Upper lobe of left lung (tissue), 6 donors: ENCODE measurements at places on chromosomes 12 and 14. TPM values are rescaled to one million over a fixed set of nuclear protein-coding genes. Genes with fewer than 3 reads are reported as not detected.

DNA sequence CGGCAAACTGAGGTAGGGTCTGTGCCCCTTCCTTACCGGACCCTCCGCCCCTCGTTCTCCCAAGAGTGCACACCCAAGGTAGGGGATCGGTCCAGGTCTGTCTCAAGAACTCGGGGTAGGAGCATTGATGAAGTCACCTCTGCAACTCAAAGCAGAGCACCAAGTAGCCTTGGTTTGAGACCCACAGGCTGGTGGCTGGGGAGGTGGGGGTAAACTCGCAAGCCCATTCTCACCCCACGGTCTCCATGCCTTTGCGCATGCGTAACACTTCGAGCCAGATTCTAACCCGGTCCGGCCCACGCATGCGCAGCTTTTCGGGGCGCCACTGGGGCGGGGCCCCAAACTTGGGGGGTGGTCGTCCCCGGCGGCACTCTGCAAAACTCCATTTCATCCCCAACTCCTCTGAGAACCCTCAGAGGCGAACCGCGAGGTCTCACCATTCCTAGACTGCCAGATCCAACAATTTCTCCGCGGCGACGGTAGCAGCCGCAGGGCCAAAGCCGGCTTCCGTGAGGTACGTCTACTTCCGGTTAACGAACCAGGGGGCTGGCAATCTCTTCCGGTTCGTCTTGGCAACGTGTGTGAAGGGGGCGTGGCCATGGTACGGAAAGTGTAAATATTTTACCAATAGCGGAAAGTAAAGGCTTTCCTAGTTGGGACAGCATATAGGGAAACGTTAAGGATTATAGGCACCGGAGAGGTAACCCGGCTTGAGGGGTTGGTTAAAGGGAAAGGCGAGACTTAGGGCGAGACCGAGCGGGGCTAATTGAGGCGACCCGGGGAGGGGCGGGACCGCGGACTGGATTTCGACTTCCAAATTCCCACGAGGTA, at the start of gene MCRS1:
MCRS1 (minus strand) TSS at position 532 of the 831 bp plus-strand sequence. CDS start 1,411 bp downstream, outside the sequence.
- DNase-seq: peak; percentile 94
- H3K4me3 ChIP-seq: peak within 1 kb of the TSS; percentile 98
- H3K36me3 ChIP-seq: peaks cover 23% of the 10 kb centered on the region
- H3K27me3 ChIP-seq: no peaks in the 10 kb centered on the region
- peaks cover 24% of the 10 kb centered on the region for H3K4me1 ChIP-seq
- H3K27ac ChIP-seq: peak within 1 kb of the TSS; percentile 84

DNA sequence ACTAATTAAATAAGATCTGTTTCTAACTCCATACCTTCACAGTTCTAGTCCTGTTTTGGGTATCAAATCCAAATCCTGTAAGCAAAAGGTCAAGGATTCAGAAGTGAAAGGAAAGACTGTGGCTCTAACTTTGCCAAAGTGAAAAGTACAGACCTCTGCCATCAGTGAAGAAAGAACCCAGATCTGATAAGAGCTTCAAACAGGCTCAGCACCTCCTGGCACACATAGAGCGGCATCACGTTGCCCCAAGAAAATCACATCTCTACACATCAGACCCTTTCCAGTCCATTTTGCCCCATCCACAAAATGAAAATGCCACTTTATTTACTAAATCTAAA, 23.2 kb downstream of the CLIP1 start:
- H3K4me3 ChIP-seq: peak overlapping the region; percentile 15
- DNase-seq: no peak
- H3K4me1 ChIP-seq: peaks cover 14% of the 10 kb centered on the region
- peak overlapping the region; percentile 81 for H3K27ac ChIP-seq
- H3K27me3 ChIP-seq: no peaks in the 10 kb centered on the region

DNA sequence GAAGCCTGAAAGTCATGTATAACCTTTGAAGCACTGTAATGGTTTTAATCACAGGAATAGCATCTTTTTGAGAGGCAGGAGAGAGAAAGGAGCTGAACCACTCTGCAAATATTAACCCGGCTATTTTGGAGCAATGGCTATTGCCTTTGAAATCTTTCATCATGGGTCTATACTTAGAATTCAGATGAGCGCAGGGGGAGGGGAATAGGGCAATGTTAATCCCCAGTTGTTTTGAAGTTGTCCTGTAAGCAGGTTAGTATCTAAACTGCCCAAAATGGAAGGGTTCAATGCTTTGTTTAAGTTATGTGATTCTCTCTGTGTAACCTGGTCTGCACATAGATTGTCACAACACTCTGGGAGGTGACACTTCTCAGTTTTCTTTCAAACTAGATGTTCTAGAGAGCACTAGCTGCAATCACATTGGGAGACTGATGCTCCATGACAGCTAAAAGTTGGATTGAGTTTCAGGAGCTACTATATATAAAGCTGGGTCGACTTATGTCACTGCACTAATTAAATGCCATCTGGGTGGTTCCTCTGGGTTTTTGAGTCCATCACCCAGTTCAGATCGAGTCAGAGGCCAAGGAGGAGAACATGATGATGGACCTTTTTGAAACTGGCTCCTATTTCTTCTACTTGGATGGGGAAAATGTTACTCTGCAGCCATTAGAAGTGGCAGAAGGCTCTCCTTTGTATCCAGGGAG, at the start of gene MYF6:
MYF6 (plus strand) TSS at position 509 of the 704 bp plus-strand sequence; CDS start at position 595, 86 bp downstream.
- no peaks in the 10 kb centered on the region for H3K27me3 ChIP-seq
- no peak within 1 kb of the TSS for H3K27ac ChIP-seq
- no peaks in the 10 kb centered on the region for H3K4me1 ChIP-seq
- H3K36me3 ChIP-seq: no peaks in the 10 kb centered on the region

- H3K4me1 ChIP-seq: no peaks in the 10 kb centered on the region
- H3K36me3 ChIP-seq: no peaks in the 10 kb centered on the region
- no peak overlapping the region for H3K27ac ChIP-seq
Measured at GRCh38 chr14:54129850-54130640, 173.4 kb upstream of the BMP4 start.

DNA sequence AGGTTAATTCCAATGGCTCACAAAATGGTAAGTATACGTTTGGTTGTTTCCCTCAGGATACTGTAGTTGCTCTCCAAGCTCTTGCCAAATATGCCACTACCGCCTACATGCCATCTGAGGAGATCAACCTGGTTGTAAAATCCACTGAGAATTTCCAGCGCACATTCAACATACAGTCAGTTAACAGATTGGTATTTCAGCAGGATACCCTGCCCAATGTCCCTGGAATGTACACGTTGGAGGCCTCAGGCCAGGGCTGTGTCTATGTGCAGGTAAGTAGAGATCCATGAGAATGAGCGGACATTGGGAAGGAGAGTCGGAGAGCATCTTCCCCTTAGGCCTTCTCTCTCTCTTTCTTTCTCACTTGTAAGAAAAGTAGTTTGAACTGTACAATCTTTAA, 45.4 kb downstream of the A2ML1 start:
- H3K4me1 ChIP-seq: no peaks in the 10 kb centered on the region
- no peaks in the 10 kb centered on the region for H3K36me3 ChIP-seq
- no peak for DNase-seq
- H3K27ac ChIP-seq: no peak overlapping the region
- H3K27me3 ChIP-seq: no peaks in the 10 kb centered on the region
- no peak overlapping the region for H3K4me3 ChIP-seq

DNA sequence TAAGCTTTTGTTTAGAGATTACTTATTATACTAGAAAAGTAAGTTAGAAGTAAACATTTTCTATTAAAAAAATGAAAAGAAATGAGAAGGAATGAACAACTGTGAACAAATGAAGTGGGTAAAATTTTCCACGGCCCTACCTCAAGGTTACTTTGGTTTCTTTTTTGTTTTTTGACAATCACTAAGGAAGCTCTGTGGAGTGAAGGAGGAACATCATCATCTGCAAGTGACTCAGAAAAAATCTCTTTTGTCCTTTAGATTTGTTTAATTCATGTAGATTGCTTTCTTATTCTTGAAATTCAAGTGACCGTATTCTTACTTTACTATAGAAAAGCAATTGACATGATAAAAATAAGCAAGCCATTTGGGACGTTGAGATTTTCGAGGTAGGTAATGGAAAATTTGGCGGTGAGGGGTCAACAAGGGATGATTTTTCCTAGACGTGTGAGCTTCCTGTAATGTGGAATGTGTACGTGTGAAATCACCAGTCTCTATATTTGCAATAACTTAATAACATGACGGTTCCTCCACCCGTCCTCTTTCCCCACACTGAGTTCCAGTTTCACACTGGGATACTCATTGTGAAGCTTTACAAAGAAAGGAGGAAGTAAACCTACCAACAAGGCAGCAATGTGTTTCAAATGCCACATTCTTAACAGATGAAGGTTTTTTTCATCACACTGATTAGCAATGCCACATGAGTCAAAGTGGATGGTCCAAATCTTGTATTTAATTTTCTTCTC, 62.3 kb upstream of the EGLN3 start:
- H3K4me1 ChIP-seq: no peaks in the 10 kb centered on the region
- no peaks in the 10 kb centered on the region for H3K27me3 ChIP-seq
- H3K4me3 ChIP-seq: no peak overlapping the region
- H3K27ac ChIP-seq: no peak overlapping the region
- H3K36me3 ChIP-seq: no peaks in the 10 kb centered on the region

DNA sequence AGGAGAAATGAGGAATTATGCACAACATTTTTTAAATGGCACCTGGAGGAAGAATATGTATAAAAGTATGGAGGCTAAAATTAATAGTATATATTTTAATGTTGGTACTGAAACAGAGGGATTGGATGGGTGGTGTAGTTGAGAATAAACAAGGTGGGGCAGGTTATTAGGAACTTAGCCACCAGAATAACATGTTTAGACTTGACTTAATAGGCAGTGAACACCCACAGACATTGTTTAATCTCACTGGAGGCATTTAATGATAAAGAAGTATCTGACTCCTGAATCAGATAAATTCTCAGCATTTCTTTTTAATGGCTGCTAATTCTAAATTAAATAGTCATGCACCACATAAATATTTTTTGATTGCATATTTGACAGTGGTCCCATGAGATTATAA, 139.7 kb downstream of the CNTN1 start:
- H3K27me3 ChIP-seq: no peaks in the 10 kb centered on the region
- H3K27ac ChIP-seq: no peak overlapping the region
- no peaks in the 10 kb centered on the region for H3K36me3 ChIP-seq
- DNase-seq: no peak
- H3K4me1 ChIP-seq: no peaks in the 10 kb centered on the region

The ZNF84 gene
- 18.1 TPM for total RNA-seq

The PRIM1 gene
- 9.0 TPM for total RNA-seq

The HPD gene
- total RNA-seq: 1.4 TPM

The PYGL gene
- 60.8 TPM for total RNA-seq
